Renal cortex interstitium (tissue), 15 donors: ENCODE measurements at places on chromosomes 1 and 21. TPM values are rescaled to one million over a fixed set of nuclear protein-coding genes. Genes with fewer than 3 reads are reported as not detected.

GRCh38 chr1:200445213-200445612 is 35.4 kb upstream of the ZNF281 start:
- no peak for DNase-seq

DNA sequence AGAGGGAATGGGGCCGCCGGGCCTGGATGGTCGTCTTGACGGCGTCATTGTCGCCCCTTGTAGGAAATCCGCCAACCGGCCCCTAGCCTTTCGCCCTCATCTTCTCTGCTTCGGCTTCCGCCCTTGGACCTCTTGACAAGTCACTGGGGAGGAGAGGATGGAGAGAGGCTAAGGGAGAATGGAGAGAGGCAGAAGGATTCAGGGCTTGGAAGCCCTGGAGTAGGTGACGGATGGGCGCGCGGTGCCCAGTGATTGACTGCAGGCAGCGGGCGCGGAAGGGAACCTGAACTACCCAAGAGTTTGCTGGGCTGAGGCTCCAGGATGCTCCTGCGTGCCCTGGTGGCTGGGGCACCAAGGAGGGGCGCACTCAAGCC is 651 bp downstream of the PDE4B start:
- peak; percentile 2 for DNase-seq

DNA sequence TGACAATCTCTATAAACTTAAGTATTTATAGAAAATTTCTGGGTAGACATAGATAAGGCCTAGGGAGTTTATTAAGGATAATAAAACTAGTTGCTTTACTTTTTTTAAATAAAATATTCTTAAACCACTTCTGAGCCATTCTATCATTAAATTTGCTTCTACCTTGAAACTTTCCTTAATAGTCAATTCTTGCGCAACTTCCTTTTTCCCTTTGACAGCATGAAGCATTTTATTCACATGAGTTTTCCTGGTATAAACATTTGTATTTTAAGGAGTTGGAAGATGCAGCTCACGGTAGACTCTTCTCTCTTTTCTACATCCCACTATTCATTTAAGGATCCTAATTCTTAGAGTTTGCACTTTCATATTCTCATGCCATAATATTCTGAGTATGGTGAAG is 75.8 kb upstream of the DPH5 start:
- no peak for DNase-seq

- DNase-seq, result no peak
These were observed 36.2 kb upstream of the DUSP10 start for GRCh38 chr1:221778125-221778524.

DNA sequence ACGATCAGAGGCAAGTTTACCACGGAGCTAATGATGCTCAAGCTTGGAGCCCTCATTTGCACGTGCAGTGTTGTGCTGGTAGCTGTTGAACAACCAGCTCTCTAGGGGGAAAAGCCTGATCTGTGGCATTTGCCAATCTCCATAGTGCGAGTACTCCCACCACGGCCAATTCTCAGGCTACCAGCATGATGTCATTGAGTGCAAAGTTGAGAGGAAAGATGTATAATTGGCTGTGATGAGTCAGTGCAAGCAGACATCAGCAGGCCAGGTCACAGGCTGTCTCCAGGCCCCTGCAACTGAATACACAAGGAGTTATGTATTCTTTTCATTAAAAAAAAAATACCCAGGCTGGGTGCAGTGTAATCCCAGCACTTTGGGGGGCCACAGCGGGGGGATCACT is 233.1 kb upstream of the VAMP3 start:
- no peak for DNase-seq

KTI12 gene
- polyA plus RNA-seq, result 5.4 TPM
